Natural killer cell (primary cell): ENCODE measurements at places on chromosomes 12 and 14. TPM values are rescaled to one million over a fixed set of nuclear protein-coding genes. Genes with fewer than 3 reads are reported as not detected.

- no peak overlapping the region for H3K4me3 ChIP-seq
- no peaks in the 10 kb centered on the region for H3K27me3 ChIP-seq
- no peak for DNase-seq
- no peak overlapping the region for H3K27ac ChIP-seq
- no peaks in the 10 kb centered on the region for H3K4me1 ChIP-seq
- H3K36me3 ChIP-seq: no peaks in the 10 kb centered on the region
Measured at GRCh38 chr14:87745507-87746118, 247.4 kb downstream of the GALC start.

GRCh38 chr12:45669792-45670191, 59.7 kb upstream of the ARID2 start:
- no peak for DNase-seq
- no peaks in the 10 kb centered on the region for H3K27me3 ChIP-seq
- H3K4me3 ChIP-seq: no peak overlapping the region
- peak overlapping the region; percentile 96 for H3K27ac ChIP-seq
- H3K36me3 ChIP-seq: no peaks in the 10 kb centered on the region

DNA sequence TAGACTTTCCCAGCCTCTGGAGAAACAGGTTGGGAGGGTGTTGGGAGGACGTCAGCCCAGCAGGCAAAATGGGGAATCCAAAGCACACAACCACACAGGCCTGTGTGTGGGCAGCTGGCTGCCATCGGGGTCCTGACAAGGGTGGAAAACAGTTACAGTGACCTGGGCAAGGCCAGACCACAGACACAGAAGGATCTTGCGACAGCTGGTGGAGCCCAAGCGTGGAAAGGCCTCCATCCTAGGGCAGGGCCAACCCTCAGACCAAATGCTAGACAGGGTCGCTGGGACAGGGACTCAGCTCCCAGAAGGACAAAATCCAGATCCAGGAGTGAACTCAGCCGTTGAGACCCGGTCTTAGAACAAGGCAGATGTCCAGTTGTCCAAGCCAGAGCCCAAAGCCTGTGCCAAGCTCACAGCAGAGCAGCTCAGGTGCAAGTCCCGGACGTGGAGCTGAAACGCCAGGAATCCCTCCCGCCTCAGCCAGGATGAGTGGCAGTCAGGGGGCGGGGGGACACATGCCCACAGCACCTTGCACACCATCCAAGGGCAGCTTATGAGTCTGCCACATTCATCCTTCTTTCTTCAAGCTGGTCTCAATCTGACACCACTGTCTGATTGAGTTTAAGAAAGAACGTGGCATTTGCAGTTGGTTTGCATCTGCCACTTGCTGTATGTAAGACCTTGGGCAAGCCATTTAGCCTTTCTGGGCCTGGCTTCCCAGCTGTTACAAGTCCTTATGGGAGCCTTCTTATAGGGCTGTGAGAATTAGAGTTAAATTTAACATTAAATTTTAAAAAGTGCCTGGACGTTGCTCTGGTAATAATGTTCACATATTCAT, 37.6 kb downstream of the DEGS2 start:
- no peaks in the 10 kb centered on the region for H3K27me3 ChIP-seq
- no peak for DNase-seq
- H3K4me1 ChIP-seq: peaks cover 14% of the 10 kb centered on the region
- no peak overlapping the region for H3K27ac ChIP-seq
- H3K4me3 ChIP-seq: no peak overlapping the region
- peaks cover 89% of the 10 kb centered on the region for H3K36me3 ChIP-seq

DNA sequence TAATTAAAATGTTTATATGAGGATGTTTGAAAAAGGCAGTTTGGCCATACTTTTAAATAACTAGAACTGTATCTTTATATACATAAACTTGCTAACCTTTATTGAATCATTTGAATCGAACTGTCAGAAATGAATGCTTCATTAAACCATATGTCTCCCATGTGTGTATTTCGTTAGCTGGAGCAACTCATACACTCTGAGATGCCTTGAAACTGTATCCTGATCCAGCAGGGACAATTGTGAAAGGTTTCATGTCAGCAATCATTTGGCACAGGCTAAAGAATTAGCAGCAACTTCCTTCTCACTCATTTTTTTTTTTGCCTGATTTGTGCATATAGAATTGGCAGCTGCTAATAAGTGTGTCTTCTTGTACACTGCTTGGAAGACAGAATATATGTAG, 109.9 kb downstream of the NAV3 start:
- DNase-seq: no peak
- H3K27ac ChIP-seq: no peak overlapping the region
- H3K36me3 ChIP-seq: no peaks in the 10 kb centered on the region
- no peaks in the 10 kb centered on the region for H3K4me1 ChIP-seq
- H3K27me3 ChIP-seq: no peaks in the 10 kb centered on the region
- no peak overlapping the region for H3K4me3 ChIP-seq

- no peaks in the 10 kb centered on the region for H3K27me3 ChIP-seq
- peak overlapping the region; percentile 58 for H3K4me3 ChIP-seq
- H3K27ac ChIP-seq: peak overlapping the region; percentile 63
- H3K4me1 ChIP-seq: peaks cover 28% of the 10 kb centered on the region
- peaks cover 15% of the 10 kb centered on the region for H3K36me3 ChIP-seq
Measured at GRCh38 chr12:109092497-109093021, 713 bp downstream of the ALKBH2 start.

DNA sequence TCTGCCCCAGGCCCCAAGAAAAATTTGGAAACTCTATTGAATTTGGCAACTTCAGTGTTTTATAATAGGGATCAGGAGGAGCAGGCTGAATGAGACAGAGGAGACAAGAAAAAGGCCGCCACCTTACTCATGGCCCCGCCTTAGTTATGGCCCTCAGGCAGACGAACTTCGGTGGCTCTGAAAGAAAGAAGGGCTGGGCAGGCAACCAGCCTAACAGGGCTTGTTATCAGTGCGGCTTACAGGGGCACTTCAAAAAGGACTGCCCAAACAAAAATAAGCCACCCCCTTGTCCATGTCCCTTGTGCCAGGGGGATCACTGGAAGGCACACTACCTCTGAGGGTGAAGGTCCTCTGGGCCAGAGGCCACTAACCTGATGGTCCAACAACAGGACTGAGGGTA, 146.3 kb upstream of the ATF7IP start:
- no peaks in the 10 kb centered on the region for H3K36me3 ChIP-seq
- peaks cover 10% of the 10 kb centered on the region for H3K4me1 ChIP-seq
- H3K27ac ChIP-seq: no peak overlapping the region
- no peaks in the 10 kb centered on the region for H3K27me3 ChIP-seq

GRCh38 chr12:12919666-12920435, 28.5 kb downstream of the GPRC5A start:
- DNase-seq: no peak
- H3K4me1 ChIP-seq: peaks cover 5% of the 10 kb centered on the region
- H3K36me3 ChIP-seq: no peaks in the 10 kb centered on the region
- no peak overlapping the region for H3K27ac ChIP-seq

DNA sequence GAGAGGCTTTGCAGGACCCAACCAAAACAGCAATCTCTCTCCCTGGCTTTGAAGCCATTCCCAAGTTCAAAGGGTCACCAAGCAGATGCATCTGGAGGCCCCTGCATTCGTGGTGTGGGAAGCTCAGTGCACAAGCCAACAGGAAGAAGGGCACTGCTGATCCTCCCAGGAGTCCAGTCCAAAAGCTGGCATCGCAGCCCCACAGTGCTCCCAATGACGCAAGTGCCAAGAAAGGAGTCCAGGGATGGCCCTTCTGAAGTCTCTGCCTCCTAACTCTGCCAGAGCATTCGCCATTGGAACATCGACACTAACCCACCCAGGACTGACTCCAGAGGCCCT, 25.1 kb downstream of the PXN start:
- peak overlapping the region; percentile 14 for H3K27ac ChIP-seq
- H3K4me1 ChIP-seq: peaks cover 98% of the 10 kb centered on the region
- H3K36me3 ChIP-seq: peaks cover 6% of the 10 kb centered on the region
- H3K27me3 ChIP-seq: no peaks in the 10 kb centered on the region
- no peak for DNase-seq
- no peak overlapping the region for H3K4me3 ChIP-seq

DNA sequence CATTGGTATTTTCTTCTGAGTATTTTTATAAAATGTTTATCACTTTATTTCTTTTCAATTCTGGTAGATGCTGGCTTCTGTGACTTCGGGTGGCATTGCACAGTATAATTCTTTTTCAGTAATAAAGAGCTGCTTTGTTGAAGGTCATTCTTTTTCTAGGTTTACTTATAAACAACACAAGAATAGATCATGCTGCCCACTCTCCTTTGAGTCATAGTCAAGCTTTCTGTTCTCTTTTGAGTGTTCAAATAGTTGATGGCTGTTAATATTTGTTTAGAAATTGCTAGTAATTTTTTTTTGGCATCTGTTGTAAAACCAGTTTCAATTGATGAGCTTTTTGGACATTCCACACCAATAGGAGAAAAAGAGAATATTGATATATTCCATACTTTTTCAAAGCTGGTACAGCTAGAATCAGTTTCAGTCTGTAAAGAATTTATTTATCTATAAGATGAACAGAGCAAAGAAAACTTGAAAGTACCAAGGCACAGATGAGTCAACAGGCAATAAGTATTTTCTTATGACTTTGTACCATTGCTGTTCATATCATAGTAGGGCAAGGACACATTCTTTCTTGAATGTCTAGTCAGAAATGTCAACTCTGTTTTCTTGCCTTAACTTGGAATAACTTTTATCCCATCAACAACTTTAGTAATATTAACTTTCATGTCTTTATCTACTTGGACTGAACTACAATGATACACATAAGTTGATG, 513.0 kb upstream of the SEL1L start:
- no peaks in the 10 kb centered on the region for H3K27me3 ChIP-seq
- H3K27ac ChIP-seq: no peak overlapping the region
- H3K4me3 ChIP-seq: no peak overlapping the region
- no peaks in the 10 kb centered on the region for H3K4me1 ChIP-seq
- H3K36me3 ChIP-seq: no peaks in the 10 kb centered on the region

GRCh38 chr14:65219353-65219752, 117.0 kb upstream of the MAX start:
- H3K4me3 ChIP-seq: no peak overlapping the region
- no peak overlapping the region for H3K27ac ChIP-seq
- H3K36me3 ChIP-seq: no peaks in the 10 kb centered on the region
- H3K27me3 ChIP-seq: no peaks in the 10 kb centered on the region

DNA sequence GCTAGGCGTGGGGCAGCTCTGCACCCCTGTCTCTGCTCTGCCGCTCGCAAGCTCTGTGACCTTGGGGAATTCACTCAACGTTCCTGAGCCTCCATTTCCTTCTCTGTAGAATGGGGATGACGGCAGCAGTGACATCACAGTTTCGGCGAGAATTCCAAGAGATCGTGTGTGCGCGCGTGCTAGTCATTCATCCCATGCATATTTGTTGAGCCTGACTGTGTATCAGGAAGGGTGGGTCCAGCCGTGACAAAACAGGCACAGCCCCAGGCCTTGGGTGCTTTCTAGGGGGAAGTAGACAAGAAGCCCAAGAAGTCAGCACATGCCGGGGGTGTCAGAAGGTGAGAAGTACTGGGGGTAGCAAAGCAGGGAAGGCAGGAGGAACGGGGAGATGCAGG, 145.6 kb upstream of the NCOR2 start:
- no peak overlapping the region for H3K4me3 ChIP-seq
- peaks cover 21% of the 10 kb centered on the region for H3K4me1 ChIP-seq
- no peaks in the 10 kb centered on the region for H3K36me3 ChIP-seq
- H3K27ac ChIP-seq: peak overlapping the region; percentile 73

DNA sequence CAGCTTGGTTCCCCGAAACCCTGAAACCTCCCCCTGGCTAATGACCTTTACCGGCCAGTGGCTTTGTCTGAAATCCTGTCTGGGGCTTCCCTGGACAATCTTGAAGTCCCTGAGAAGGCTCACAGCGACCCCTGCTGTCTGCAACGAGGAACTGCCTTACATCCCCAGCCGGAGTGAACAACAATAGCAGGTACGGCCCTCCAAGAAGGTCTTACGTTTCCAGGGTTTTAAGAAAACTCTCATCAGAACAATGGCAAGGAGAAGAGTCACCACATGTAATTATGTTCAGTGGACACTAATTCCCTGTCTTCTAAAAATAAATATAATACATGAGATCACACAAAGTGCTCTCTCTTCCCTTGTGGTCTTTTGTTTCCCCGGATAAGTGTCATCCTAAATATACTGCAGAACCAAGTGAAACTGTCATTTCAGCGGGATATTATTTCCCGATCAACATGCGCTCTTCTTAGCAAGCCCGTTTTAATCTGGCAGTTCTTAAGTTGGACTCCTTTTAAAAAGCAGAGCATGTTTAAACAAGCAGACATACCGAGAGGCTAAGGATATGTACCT, 53.3 kb downstream of the RBM19 start:
- no peak overlapping the region for H3K27ac ChIP-seq
- H3K36me3 ChIP-seq: peaks cover 29% of the 10 kb centered on the region

GRCh38 chr12:94145191-94145983, 3.0 kb upstream of the PLXNC1 start:
- peaks cover 9% of the 10 kb centered on the region for H3K4me1 ChIP-seq
- no peak for DNase-seq
- no peaks in the 10 kb centered on the region for H3K27me3 ChIP-seq
- H3K27ac ChIP-seq: no peak overlapping the region

GRCh38 chr12:6208130-6208529, 7.9 kb downstream of the CD9 start:
- H3K27ac ChIP-seq: no peak overlapping the region
- DNase-seq: no peak
- H3K4me1 ChIP-seq: peaks cover 8% of the 10 kb centered on the region
- no peaks in the 10 kb centered on the region for H3K36me3 ChIP-seq
- H3K27me3 ChIP-seq: no peaks in the 10 kb centered on the region
- no peak overlapping the region for H3K4me3 ChIP-seq

- no peaks in the 10 kb centered on the region for H3K36me3 ChIP-seq
- no peaks in the 10 kb centered on the region for H3K27me3 ChIP-seq
- DNase-seq: no peak
- H3K4me1 ChIP-seq: peaks cover 4% of the 10 kb centered on the region
- no peak overlapping the region for H3K27ac ChIP-seq
Measured at GRCh38 chr12:104610513-104611235, 153.9 kb downstream of the CHST11 start.

DNA sequence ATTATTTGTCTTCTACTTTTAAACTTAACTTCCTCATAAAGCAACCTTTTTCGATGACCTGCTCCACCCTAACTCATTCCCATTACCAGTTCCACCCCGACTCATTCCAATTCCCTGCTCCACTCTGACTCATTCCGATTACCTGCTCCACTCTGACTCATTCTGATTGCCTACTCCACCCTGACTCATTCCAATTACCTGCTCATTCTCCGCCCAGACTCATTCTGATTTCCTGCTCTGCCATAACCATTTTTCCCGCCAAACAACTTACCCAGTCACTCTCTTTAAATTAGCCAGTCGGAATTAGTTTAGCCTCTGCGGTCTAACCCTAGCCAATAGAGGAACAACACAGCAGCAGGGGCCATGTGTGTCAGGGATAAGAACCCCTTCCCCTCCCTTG, 249.1 kb downstream of the DPY19L2 start:
- no peaks in the 10 kb centered on the region for H3K27me3 ChIP-seq
- no peak for DNase-seq
- no peak overlapping the region for H3K4me3 ChIP-seq

GRCh38 chr14:79373451-79373850, 837.9 kb downstream of the DIO2 start:
- H3K27me3 ChIP-seq: no peaks in the 10 kb centered on the region
- DNase-seq: no peak
- H3K27ac ChIP-seq: no peak overlapping the region
- H3K4me1 ChIP-seq: no peaks in the 10 kb centered on the region
- H3K4me3 ChIP-seq: no peak overlapping the region

GRCh38 chr14:69582212-69582611, 7.5 kb upstream of the CCDC177 start:
- H3K36me3 ChIP-seq: no peaks in the 10 kb centered on the region
- DNase-seq: no peak
- H3K27me3 ChIP-seq: no peaks in the 10 kb centered on the region
- no peak overlapping the region for H3K27ac ChIP-seq
- H3K4me3 ChIP-seq: no peak overlapping the region
- no peaks in the 10 kb centered on the region for H3K4me1 ChIP-seq

The ZFHX2 gene
- 0.07 TPM for total RNA-seq

The ATP5F1B gene
- 342 TPM for total RNA-seq

The HOXC11 gene
- total RNA-seq: not detected

The IL23A gene
- 2.2 TPM for total RNA-seq

The ERG28 gene
- 10.5 TPM for total RNA-seq

The AKAP6 gene
- total RNA-seq: 0.21 TPM

The PRDM4 gene
- 37.0 TPM for total RNA-seq

The NANOG gene
- total RNA-seq: not detected
